Suppressor macrophage (primary cell): ENCODE measurements at places on chromosomes 11 and 22.

GRCh38 chr22:28239941-28240340 lies 320.9 kb upstream of the PITPNB start:
- DNase-seq, result no peak

DNA sequence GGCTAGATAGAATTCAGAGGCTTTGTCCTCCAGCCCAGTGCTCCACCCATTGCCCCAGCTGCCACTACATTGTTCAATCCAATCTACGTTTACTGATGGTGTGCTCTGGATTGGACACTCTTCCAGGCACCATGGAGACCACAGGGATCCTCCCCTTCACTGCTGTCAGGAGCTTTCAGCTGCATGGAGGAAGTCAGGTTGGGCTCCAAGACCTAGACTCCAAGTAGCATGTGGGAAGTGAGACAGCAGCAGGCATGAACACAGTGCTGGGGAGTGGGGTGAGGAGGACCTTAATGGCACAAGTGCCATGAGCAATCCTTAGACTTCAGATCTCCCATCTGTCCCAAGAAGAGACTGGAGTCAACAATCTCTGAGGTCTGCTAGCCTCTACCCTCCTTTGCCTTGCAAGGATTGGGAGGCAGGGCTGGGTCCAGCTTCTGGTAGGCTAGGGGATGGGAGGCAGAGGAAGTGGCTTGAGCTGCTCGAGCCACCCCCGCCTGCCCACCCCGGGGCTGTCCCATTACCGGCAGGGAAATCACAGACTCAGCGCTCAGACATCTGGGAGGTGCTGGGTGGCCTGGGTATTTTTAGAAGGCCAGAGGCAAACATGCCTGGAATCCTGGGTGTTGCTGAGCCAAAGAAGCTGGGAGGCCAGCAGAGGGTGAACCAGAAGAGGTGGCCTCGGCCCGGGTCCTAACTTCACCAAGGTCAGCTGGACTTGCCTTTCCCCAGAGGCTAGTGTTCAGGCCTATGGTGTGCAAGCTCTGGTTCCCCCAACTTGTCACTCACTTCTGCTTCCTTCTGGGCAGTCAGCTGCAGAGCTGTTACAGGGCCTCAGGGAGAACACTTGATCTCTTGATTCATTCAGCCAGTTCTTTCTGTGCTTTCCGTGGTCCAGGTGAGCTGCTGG lies 15.2 kb upstream of the FCHSD2 start:
- peak; percentile 87 for DNase-seq

DNA sequence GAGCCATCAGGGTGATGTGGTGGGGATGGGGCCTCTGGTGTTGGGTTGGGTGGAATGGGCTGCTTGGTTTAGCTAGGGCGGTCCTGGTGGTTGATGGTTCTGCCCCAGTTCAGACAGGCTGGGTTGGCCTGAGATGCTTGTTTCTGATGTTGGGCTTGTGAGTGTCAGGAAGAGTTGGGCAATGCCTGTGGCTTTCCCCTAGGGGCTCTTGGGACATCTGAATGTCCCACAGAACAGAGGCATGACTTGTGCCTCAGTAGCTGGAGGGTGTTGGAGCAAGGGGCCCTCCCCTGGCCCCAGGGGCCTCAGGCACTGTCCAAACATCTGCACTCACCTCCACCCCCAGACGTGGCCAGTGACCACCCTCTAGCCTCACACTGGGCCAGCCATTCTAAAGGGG lies 14.0 kb upstream of the CTSD start:
- DNase-seq, result peak; percentile 68

DNA sequence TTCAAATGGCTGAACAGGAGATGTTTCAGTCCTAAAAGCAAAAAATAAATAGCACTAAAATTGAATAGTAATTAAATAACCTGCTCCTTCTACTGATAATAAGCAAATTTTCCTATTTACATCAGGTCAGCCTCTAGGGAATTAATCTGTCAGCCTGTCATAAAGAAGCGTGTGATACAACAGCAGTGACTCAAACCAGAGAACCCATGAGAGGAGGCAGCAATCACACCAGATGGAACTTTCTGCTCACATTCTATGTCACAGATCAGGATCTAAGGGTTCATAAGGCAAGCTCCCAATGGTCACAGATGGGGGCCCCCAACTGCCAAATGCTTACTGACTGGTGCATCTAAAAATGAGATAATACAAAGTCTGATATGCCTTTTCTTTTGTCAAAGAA lies 41.1 kb downstream of the RBFOX2 start:
- no peak for DNase-seq

DNA sequence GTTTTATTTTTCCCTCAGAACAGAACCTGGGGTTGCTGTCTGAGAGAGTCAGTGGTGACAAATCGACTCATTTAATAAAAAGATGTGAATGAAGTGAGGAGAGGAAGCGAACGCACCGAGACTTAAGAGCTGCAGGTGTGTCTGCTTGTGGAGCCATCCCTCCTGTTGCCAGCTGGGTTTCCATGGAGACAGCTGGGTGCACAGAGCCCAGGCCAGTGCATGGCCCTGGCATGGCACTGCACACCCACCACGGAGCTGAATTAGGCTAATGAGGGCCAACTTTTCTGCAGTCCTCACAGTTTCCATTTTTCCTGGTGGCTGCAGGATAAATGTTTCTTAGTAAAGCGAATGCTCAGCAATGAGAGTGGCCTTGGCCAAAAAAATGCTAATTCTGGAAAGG lies 750.2 kb downstream of the OPCML start:
- DNase-seq, result no peak

GRCh38 chr11:65471447-65471891 lies 27.4 kb upstream of the MALAT1 start:
- DNase-seq, result peak; percentile 85

- DNase-seq, result no peak
Measured at GRCh38 chr11:72203163-72203562, 11.2 kb downstream of the FOLR1 start.

- no peak for DNase-seq
Measured at GRCh38 chr22:23570681-23571080, 9.4 kb downstream of the IGLL1 start.
